ENCODE measurements at places on chromosomes 2 and 18.

- DNase-seq, result no peak
Observed at GRCh38 chr2:11901351-11902069, 155.1 kb downstream of the LPIN1 start.

- DNase-seq, result peak; percentile 20
Observed at GRCh38 chr2:68931799-68932198, 20.9 kb downstream of the GKN2 start.

DNA sequence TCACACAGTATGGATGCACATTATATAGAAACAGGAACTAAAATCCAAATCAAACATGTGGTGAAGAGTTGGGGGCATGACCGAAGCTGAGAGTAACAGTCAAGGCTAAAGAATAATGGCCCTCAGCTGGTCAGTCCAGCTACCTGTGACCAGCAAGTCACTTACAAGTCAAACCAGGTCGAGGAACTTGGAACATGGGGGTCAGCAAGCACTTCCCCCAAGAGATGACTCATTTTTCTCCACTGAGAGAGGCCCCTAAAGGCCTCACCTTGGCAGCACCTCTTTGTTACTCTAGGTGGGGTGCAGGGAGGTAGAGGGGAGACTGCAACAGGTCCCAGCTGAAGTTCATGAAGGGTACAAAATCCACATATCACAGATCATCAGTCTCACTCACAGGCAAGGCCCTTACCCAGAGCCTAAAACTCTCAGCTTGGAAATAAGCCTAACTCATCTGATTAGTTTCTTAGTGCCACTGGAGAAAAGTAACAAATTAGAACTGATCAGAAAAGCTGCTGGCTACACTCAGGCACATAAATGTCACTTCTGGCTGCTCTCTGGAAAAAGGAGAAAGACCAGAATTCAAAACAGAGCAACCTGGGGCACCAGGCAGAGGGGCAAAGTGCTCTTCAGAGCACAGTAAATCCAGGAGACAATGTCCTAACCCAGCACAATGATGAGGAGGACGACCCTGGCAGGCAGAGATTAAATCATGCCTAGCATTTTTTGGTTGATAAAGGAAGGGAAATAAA is 4.0 kb downstream of the SDC1 start:
- no peak for DNase-seq

DNA sequence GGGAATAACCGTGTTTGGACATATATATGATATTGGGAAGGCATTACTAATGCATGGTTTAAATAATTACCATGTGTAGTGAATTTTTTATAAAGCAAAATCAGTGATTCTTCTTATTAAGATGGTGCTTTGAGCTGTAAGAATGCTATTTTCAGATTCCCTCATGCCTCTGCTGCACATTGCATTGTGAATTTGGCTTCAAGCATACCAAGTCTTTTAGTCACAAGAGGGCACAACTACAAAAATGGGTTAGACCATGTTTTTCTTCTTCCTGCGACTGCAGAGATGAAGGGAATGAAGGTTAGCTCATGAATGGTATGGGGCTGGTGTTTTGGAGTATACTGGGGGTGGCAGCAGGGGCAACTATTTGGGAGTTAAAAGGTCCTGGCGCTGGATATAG is 320.1 kb downstream of the SLC4A3 start:
- no peak for DNase-seq

- no peak for DNase-seq
Observed at GRCh38 chr2:174794851-174795374, 30.6 kb upstream of the CHRNA1 start.

DNA sequence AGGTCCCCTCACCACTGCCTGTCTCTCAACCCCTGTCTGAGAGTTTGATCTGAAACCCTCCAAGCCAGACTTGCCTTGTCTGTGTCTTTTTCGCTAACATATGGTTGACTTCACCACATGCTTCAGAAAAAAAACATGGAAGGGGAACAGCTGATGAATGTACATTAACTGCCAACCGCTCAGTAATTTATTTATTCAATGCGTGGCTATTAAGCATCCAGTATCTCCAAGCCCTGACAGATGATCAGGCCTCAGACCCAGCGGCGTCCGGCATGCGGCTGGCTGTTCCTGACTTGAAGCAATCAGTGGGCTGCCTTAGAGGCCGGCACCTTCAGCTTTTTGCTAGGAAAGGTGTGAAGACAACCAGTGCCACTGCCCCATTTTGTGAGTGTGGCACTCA is 62.3 kb downstream of the NGEF start:
- no peak for DNase-seq

DNA sequence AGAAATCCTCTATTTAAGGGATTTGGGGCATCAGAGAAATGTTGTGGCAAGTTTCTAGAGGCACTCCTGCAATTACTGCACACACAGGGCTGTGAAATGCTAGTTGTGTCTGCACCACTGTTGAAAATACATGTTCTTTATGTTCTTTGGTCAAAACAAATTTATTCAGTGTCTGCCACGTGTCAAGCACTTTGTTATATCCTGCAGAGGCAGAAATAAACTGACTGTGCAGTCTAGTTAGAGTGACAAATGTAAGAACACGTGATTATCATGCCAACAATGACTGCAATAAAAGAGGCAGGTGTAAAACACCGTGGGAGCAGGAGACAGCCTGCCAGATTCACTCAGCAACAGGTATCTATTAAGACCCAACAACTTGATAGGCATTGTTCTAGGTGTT is 423.3 kb downstream of the LRP1B start:
- DNase-seq, result no peak

- peak; percentile 54 for DNase-seq
Observed at GRCh38 chr2:117523267-117523666, 291.2 kb upstream of the DDX18 start.

- DNase-seq, result peak; percentile 71
Observed at GRCh38 chr2:108587621-108588020, 53.4 kb downstream of the LIMS1 start.

- no peak for DNase-seq
Observed at GRCh38 chr2:178767094-178768060, 39.8 kb downstream of the TTN start.

DNA sequence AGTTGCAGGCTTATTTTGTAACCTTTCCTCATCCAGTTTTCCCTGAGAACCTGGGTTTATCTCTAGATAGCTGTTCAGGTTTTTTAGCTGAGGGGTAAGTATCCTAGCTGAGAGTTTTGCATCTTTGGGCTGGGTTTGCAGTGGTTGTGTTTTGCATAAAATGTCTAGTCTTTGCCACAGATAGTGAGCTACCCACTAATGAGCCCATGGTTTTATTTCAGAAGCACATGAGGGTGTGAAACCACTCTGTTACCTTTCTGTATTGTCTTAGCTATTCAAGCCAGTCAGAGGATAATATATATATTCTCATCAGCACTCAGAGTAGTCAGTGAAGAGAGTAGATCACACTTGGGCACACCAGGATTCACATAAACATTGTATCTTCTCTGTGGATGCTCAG is 24.6 kb upstream of the TXNDC2 start:
- DNase-seq, result no peak
